CD4-positive, alpha-beta T cell treated with Interleukin-4 for 1 hour (primary cell): ENCODE measurements at places on chromosomes 1 and 21.

DNA sequence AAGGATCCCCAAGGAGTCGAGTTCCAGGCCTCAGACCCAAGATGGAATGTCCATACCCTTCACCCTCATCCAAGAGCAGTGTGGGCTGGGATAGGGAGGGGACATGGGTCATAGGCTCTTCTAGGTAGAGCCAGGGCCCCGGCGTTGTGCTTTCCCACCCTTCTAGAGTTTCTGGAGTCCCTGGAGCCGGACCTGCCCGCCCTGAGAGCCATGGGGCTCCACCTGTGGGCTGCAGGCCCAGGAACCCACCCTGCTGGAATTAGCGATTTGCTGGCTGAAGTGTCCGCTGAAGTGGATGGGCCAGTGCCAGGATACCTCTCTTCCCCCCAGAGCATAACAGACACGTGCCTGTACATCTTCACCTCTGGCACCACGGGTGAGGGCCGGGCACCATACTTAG, 1.1 kb downstream of the SLC27A3 start:
- DNase-seq: no peak

DNA sequence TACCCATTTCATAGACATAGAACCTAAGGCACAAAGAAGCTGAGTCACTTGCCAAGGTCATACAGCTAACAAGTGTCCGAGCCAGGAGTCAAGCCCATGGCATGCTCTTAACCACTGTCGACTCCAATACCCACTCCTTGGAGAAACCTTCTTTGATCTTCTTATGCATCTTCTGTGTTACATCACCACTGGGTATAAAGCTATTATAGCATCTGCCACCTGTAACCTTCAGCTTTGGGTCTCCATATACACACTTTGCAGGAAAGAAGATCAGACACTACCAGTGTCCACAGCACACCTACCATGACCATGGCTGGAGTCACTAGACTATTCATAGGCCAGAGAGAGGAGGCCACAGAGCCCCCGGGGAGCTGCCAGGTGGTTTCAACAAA, 29.1 kb downstream of the GPA33 start:
- no peak for DNase-seq

- DNase-seq: no peak
These were observed 285.1 kb upstream of the POU3F1 start for GRCh38 chr1:38331496-38332210.

DNA sequence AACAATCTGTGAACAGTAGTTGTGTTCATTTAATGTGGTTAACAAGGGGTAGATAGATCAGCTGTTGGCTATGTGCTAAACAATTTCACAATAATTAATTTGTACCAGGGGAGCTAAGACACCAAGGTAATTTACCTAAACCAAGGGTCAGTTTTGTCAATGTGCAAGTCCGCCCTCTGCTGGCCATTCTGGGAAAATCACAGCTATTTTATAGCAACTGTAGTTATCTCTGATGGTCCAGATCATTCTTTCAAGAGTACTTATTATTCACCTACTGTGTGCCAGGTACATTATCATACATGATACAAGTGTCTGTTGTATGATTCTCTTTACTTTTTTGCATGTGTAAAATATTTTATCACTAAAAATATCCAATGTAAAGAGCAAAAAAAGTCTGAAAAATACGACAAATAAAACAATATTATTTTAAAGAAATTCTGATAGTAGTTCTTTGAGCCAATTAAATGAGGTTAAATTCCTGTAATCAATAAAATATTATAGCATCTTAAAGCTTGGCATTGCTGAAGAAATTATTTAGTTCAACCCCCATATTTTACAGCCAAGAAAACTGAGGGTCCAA, 312.3 kb upstream of the FAM78B start:
- DNase-seq: peak; percentile 58

DNA sequence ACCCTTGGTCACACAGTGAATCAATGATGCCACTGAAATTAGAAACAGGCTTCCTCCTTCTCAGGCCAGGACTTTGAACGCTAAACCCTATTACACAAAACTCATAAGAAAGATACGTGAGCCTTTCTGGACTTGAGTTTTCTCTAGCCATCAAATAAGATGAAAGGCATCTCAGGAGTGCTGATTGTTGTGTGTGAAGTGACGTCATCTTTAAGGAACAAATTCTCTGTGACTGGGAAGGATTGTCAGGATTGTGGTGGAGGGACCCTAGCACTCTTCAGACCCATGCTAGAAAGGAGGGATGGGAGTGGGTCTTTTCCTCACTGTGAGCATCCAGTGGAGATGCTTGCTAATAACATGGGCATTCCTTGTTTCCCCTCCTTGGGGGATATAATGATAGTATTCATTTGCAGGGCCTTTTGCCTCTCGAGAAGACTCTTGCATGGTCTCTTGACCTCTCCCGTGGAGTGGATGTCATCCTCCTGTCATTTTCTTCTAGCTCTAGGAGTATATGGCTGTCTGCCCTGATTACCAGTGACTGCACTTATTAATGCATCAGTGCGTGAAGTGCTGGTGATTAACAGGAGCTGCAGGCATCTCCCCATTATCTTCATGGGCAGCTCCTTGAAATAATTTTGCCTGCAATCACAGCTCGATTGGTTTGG, 39.9 kb downstream of the SPATA46 start:
- no peak for DNase-seq

DNA sequence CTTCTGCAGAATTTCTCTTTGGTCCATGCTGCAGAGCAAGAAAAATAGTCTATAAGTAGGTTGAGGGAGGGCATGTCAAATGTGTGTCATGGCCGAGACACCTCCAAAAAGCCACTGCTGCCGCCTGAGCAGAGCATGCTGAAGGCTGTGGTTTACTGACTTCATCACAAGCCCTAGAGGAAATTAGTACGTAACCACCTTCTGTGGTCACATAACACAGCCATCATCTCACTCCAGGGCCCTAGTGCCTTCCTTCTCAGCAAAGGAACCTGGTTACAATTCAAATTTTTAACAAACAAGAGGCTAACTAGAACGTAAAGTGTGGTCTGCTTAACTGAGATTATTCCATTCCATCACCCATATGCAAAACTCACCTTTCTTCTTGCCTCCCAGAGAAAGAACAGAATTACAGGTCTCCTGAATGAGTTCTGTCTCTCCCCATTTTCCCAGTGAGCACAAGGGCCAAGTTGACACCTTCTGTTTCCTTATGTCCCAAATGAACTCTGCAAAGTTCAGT, at the start of gene PTPN22:
TSS of gene PTPN22 (minus strand) at position 116 of the 517 bp plus-strand sequence.
- peak; percentile 91 for DNase-seq

GRCh38 chr1:248613742-248614141, 16.2 kb upstream of the OR2T10 start:
- DNase-seq: no peak

DNA sequence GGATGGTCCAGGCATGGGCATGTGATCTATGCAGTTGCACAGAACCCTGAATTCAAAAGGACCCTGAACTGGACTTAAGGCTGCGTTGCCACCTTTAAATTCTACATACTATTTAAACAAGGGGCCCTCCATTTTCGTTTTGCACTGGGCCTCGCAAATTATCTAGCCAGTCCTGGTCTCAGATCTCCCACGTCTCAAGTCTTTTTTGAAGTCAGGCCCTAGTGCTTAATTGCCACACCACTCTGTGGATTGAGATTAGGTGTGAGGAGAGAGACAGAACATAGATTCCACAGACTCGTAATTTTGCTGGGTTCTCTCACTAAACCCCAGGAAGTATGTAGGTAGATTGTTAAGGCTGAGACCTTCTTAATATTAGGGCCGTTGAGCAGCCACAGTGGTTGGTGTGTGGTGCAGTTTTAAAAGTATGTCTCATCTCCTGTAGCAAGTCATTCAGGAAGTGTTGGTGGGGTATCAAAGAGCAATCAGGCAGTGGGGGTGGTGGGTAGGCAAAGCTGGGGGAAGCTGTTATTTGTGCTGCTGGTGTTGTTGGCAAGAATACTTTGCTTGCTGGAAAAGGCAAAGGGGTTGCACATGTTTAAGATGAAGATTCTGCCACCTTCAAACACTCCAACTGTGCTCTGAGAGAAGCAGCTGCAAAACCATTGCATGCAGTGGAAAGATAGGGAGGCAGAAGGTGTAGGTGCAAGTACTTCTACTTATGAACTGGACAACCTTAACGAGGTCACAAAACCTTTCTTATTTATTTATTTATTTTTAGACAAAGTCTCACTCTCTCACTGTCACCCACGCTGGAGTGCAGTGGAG, 11.2 kb downstream of the CD84 start:
- peak; percentile 78 for DNase-seq
